ENCODE measurements at places on chromosomes 7 and 10. TPM values are rescaled to one million over a fixed set of nuclear protein-coding genes. Genes with fewer than 3 reads are reported as not detected.

DNA sequence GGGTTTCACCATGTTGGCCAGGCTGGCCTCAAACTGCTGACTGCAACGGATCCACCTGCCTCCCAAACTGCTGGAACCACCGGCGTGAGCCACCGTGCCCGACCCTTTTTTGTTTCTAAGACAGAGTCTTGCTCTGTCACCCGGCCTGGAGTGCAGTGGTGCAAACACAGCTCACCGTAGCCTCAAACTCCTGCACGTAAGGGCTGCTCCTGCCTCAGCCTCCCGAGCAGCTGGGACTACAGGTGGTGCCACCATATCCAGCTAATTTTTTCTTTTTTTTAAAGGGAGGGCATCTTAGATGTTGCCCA lies 36.4 kb downstream of the ADAP1 start:
- DNase-seq: peak; percentile 32

The BAMBI gene
- 13.2 TPM for total RNA-seq

The PDZD7 gene
- 0.38 TPM for total RNA-seq

DNA sequence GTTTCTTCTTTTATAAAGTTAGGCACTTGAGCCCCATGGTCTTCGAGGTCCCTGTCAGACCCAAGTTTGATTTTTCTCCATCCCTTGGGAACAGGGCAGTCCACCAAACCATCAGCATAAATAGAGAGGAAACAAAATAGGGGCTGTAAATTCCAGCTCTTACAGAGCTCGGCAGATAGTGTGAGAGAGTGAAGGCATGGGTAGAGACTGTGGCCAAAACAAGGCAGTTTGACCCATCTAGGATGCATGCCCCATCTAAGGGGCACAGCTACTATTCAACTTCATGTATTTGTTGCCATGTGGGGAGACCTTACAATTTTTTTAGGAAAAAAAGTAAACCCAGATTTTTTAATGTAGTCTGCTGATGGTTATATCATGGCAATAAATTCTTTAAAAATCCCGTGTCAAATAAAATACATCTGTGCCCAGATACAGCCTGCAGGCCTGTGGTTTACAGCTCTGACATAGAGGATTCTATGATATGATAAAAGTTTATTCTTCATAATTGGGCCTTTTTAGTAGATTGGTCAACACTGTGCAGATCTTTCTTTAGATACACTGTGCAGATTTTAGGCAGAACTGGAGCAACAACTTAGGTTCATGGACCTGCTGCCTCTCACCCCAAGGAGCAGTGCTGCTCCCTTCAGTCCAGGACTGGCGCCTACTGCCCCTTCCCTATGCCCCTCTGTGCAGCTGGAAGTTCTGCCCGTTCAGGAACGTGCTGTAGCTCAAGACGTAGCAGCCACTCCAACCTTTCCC lies 5.3 kb downstream of the PPP1R3C start:
- DNase-seq: no peak

DNA sequence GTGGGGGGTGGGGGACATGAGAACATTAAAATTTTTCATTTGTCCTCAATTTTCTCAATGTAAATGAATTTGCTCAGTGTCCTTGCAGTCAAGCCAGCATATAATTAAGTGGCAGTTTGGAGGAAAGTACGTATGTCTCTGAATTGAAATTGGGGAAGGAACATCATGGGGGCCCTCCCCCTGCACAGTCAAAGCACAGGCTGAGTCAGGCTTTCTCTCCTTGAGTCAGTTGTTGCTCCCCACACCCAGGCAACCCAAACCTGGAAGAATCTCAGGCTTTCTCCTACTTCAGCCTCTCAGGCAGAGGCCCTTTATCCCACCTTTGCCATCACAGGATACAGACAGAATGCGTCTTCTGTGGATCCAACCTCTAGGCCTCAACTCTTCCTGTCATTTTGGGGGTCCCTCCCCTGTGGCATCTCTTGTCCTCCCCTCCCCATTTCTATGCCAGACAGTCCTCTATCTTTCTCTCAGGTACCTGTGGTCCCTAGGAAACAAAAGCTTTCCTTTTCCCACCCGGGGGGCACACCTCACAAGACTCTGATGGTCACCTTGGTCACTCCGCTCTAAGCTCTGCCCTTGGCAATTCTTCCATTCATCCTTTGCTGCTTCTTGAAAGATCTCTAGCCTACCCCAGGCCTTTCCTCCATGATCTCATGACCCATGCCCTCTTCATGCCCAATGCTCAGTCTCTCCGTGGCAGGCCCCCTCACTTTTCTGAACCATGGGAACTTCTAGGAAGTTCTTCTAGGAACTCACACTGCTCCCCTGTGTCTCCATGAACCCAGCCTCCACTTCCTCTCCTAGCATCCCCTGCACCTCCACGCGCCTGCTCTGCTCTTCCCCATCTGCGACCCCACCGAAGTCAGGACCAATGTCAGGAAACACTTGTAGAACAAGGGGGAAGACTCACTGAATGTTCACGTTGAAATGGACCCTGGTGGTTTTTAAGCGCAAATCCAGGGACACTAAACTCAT lies 40.4 kb downstream of the CREB3L2 start:
- DNase-seq: no peak

The HECW1 gene
- not detected for total RNA-seq

GRCh38 chr7:54674891-54675290 lies 84.1 kb downstream of the SEC61G start:
- no peak for DNase-seq

The NUTM2D gene
- total RNA-seq: 4.0 TPM

- DNase-seq: no peak
These were observed 120.3 kb downstream of the NRP1 start for GRCh38 chr10:33214174-33214573.

DNA sequence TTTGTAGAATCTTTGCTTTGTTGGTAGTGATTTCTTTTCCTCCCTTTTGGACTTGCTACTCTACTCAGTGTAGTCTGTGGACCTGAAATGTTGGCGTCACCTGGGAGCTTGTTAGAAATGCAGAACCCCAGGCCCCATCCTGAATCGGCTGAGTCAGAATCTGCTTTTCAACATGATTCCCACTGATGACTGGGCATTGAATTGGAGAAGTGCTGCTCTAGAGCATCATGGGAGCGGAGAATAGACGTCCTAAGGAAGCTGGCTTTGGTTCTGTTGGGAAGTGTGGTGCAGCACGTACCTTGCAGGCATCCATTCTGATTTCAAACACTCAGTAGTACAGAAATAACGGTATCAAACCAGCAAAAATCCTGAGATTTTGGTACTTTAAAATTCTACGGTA lies 54.7 kb downstream of the RBM33 start:
- DNase-seq: no peak

DNA sequence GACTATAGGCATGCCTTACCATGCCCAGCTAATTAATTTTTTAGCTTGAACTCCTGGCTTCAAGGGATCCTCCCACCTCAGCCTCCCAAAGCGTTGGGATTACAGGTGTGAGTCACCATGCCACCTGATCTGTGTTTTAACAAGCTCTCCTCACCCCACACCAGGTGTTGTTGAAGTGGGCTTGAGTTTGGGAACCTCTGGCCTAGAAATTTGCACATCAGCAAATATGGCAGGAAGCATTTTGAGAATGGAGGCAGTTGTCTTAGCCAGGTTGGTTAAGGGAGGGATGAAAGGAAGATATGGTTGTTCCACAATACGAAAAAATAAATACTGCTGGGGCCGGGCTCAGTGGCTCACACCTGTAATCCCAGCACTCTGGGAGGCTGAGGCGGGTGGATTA lies 433.1 kb downstream of the TYW1 start:
- no peak for DNase-seq

The UNCX gene
- not detected for total RNA-seq

- no peak for DNase-seq
These were observed 10.4 kb downstream of the FKBP6 start for GRCh38 chr7:73338321-73338720.

The DDC gene
- not detected for total RNA-seq

The MAGI2 gene
- 3.9 TPM for total RNA-seq

The AEBP1 gene
- total RNA-seq: 12.4 TPM

The MALRD1 gene
- 1.1 TPM for total RNA-seq

GRCh38 chr7:32670110-32671025 lies 175.1 kb downstream of the AVL9 start:
- no peak for DNase-seq
